ENCODE measurements at places on chromosomes 1 and 21. TPM values are rescaled to one million over a fixed set of nuclear protein-coding genes. Genes with fewer than 3 reads are reported as not detected.

DNA sequence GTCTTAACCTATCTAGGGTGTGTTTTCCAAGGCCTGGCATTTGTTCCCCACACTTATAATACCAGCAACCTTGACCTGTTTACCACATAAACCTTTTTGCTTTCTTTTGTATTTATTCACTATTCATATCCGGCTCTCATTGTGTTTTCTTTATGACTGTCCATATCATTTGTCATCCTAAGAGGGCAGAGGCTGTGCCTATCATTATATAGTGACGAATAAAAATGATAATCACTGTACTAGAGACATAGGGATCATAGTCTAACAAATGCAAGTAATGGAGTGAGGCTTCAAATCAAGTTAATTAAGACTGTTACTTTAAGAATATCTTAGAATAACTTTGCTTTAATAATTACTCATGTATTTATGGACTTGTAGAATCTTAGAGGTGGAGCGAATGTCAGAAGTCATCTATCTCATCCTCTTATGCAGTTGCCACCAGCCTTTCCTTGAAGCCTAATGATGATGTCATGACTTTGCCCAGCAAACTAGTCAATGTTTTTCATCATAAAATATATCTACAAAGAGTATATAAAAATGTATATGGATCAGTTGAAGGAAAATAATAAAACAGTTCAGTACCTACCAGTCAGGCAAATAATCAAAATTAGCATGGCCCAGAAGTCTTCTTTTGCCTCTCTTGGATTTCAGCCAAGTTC is 4.7 kb upstream of the ETV3 start:
- DNase-seq, result no peak

DNA sequence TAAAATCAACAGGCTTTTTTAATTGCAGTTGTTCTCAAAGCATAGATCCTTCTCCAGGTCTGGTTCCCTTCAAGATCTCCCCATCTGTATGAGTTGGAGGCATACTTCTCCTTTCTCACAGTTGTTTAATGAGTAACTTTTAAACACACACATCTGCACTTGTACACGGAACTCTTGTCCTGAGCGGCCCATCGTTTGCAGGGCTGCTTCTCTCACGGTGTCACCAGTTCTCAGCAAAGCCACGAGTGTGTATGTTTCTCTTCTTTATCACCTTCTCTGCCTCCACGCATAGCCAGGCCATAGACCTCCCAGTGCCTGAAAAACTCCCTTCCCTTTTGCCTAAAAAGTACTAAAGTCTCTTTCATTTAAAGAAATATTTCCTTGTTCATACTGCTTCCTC is 68.7 kb upstream of the ROR1 start:
- no peak for DNase-seq

DNA sequence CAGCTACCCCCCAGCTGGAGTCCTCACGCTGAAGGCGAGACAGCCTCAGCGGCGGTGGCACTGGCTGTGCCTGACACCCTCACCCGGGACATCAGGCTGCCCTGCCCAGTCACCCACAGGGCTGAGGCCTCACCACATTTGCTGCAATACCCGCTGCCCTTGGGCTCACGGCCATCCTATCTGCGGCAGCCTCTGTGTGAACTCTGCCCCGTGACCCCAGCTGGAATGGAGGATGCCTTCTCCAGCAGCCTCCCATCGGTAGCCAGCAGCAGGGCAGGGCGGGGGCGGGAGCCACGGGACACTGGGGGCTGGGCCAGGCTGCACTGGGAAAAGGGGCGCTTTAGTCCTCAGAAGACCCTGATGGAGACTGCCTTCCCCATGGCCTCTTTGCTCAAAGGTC is 112.4 kb upstream of the ZBTB40 start:
- no peak for DNase-seq

DNA sequence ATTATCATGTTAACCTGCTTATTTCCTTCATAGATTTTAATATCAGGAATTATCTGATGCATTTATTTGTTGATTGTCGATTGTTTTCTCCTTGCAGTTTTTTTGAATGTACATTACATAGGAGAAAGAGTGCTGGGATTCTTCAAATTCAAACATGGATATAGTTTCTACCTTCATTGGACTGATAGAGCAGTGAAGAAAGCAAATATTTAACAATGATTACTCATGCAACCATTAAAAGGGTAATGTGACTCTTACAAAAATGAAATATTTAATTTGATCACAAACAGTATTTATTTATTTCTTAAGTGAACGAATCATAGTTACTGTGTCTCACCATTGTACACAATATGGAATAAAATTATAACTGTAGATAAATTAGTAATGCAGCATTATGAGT is 350.9 kb downstream of the BRINP3 start:
- DNase-seq, result no peak

DNA sequence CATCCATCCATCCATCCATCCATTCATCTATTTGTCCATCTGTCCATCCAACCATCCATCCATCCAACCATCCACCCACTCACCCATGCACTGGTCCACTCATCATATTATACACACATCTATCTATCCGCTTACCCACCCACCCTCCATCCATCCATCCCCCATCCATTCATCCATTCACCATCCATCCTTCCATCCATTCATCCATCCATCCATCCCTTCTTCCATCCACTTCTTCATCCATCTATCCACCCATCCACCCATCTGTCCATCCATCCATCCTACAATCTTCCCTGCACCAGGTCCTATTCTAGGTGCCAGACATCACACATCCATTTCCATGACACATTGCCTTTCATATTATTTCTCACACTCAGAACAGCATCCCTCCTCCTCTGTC is 87.1 kb upstream of the ROR1 start:
- DNase-seq, result no peak

- no peak for DNase-seq
Measured at GRCh38 chr1:9782897-9783296, 40.9 kb downstream of the CLSTN1 start.

DNA sequence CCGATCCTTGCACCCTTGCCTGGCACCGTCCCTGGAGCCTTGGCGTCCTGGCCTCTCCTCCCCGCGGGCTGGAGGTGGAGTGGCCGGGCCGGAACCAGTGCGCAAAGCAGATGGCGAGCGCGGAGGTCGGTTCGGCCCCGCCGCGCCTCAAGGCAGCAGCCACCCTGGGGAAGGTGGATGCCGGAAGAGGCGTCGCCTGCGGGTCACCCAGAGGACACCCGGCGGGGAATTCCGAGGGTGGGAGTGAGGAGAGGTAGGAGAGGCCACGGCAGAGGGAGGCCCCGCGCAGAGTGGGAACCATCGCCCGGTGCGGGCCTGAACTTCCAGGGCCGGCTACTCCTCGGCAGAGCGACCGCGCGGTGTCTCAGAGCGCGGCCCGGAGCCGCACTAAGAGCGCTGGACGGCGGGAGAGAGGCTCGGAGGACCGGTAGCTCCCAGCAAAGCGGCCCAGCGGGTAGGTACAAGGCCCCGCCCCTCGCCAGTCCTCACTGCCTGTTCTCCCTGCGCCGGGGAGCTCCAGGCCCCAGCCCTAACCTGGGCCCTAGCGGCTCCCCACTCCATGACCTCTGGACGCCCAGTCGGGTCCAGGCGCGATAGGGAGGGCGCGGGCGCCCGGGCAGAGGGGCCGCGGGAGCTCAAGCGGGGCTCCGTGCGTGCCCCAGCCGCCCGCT is at the start of gene RNF207:
TSS of gene RNF207 (plus strand) at position 271 of the 671 bp plus-strand sequence. CDS start 417 bp downstream, outside the sequence.
- peak; percentile 81 for DNase-seq

- no peak for DNase-seq
Measured at GRCh38 chr1:226407199-226407496, 745 bp downstream of the PARP1 start.

GRCh38 chr1:207335695-207336363 is 14.4 kb downstream of the CD55 start:
- no peak for DNase-seq

- no peak for DNase-seq
Measured at GRCh38 chr1:179753061-179753460, 10.0 kb downstream of the FAM163A start.

DNA sequence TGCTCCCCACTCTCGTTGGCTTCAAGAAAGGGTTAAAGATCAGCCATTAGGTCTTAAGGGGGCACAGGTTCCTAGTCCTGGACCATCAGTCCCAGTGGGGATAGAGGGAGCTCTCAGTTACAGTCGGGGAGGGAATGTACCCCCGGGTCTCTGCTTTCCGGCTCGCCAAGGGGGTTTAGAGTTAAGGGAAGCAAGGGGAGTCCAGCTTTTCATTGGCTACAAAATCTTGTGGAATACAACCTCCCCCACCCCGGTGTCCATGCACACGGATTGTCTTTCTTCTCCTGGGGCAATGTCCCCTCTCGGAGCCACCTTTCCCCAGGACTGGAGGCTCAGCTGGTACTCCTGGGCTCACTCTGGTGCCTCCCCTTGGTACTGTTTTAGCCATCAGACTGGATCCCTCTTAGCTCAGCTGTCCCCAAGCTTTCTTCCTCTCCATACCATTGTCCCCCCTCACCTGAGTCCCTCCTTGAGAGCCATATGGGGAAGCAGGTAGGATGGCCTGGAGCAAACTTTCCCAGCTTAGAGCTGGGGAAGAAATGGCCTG is at the start of gene A3GALT2:
TSS of gene A3GALT2 (minus strand) at position 480 of the 547 bp plus-strand sequence. CDS start at position 480, 0 bp downstream.
- DNase-seq, result no peak

- DNase-seq, result peak; percentile 70
Measured at GRCh38 chr1:906600-907420, 16.9 kb upstream of the SAMD11 start.

DNA sequence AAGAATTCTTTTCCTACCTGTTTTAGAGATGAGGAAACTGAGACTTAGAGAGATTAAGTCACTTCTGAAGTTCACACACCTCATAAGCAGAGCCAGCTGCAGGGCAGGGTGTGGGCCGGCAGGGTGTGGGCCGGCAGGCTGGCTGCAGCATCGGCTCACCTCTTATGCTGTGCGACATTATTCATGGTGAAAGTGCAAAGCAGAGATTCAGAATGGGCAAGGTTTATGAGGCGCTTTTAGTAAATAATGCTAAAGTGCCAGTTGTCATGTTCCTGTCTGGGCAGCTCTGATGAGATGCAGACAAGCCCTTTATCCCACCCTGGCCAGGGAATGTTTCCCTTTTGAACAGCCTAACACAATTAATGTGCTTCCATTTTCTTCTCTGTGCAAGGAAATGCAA is 14.6 kb downstream of the MAB21L3 start:
- DNase-seq, result no peak

DNA sequence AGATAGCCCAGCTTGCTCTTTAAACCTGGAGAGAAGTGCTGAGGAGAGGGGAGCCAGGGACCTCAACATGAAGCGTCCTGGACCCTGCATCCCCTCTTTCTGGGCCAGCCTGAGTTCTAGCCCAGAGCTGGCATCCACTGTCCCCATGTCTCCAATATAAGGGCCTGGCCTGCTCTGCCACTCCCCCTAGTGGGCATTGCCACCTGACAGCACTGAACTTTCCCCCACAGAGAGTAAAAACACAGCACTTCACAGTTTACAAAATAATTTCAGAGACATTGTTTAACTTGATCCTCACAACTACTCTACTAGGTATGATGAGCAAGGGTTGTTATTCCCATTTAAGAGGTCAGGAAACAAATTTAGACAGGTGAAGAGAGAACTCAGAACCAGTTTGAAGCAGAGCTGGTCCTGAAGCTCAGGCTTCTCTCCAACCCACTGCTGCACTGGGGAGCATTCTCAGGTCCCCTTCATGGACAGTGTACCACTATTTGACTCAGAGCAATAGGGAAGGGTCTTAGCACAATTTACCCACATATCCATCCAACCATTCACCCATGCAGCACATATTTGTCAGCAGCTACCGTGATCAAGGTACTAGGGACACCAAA is 151.2 kb downstream of the DMRTA2 start:
- DNase-seq, result no peak

- no peak for DNase-seq
Measured at GRCh38 chr1:46681333-46682034, 9.8 kb downstream of the TEX38 start.

DNA sequence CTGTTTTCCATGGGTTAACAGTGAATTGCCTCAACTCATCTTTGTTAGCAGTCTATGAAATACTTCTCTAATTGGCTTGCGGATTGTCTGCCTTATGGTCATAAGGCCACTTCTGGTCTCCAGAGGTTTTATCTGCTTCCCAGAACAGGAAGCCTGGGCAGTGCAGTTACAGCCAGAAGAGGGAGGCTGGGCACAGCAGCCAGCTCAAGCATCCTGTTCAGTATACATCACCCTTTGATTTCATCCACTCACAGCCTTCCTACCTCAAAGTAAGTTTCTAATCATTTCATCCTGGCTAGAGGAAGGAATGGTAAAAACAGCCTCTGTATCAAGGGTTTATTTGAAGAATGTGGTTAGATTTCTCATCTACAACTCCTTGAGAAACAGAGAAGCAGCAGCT is 311.5 kb upstream of the DEPDC1 start:
- DNase-seq, result no peak

DNA sequence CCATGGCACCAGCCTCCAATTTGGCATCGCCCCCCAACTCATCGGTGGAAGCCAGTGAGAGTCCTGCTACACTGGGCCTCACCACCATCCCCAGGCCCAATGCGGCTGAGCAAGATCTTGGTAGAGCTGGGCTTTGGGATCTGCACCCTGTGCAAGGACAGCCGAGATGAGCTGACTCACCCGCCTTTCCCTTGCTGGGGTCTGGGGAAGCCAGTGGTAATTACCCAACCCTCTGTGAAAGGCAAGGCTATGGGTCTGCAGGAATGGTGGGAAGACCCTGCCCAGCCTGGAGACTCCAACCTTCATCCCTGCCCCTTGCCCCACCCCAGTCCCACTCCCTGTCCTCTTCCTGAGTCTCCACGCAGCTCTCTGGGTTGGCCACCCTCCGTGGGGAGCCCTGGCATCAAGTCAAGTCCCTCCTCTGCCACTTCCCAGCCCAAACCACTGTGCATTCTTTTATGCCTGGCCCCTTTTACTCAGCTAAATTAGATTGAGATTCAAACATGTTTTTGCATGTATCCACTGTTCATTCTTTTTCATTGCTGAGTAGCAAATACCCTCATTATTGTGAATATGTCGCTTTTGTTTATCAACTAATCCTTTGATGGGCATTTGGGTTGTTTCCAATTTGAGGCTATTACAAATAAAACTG is 8.8 kb downstream of the SMCP start:
- no peak for DNase-seq

DNA sequence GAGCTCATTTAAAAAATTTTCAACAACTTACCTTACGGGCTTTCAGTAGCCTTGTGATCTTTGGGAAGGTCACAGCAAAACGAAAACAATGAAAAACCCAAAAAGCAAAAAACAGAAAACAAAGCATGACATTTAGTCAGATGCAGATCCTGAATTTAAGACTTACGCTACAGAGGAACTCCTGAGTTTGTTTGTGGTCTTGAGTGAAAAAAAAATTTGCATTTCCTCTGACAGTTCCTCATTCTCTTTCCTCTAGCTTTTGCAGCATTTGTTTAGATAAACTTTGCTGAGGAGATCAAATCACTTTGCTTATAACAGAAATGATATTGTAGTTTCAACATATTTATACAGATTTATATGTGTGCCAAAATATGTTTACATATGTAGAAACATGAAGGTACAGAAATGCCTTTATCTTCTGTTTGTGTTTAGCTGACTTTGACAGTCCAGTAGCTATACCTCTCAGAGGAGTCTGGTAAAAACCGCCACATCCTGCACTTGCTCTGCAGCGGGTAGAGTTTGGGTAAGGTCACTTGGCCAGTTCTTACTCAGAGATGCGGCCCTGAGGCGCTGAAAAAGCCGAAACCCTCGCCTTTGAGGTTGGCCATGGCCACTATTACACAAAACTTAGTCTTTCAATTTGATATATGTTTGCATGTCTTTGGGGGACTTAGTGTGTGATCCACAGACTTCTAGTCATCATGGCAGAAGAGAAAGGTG is 142.5 kb downstream of the TNR start:
- no peak for DNase-seq

GRCh38 chr21:41251961-41252642 is 64.5 kb upstream of the FAM3B start:
- peak; percentile 97 for DNase-seq

The EPHB2 gene
- 21.8 TPM for polyA plus RNA-seq

The GBP6 gene
- polyA plus RNA-seq, result not detected

The C4BPA gene
- not detected for polyA plus RNA-seq

The OR2L3 gene
- not detected for polyA plus RNA-seq

The RNU1-3 gene
- not detected for polyA plus RNA-seq
